ENCODE measurements at places on chromosomes 2 and 18. TPM values are rescaled to one million over a fixed set of nuclear protein-coding genes. Genes with fewer than 3 reads are reported as not detected.

DNA sequence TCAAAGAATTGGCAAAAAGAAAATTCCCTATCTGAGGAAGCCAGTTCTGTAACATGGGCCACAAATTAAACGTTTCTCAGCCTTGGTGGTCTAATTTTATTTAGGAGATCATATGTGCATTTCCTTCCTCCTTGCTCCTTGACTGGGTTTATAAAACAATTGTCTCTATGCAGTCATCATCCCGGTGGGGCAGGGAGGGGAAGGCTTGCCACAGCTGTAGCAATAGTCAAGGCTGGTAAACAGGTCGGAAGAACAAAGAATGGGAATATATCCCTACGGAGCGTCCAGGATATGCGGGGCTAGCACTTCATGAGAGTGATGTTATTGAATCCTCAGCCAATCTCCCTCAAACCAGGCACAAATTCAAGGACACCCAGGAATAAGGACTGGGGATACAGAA lies 143.8 kb downstream of the RNF152 start:
- no peak for DNase-seq

GRCh38 chr18:22933206-22933965 lies at the start of gene RBBP8:
Gene RBBP8, plus strand, starts transcription at chr18:22933328. Its CDS starts 3,524 bp downstream, at chr18:22936852.
- DNase-seq, result peak; percentile 87

The ALPP gene
- 4.9 TPM for total RNA-seq

- DNase-seq, result no peak
Measured at GRCh38 chr18:67599277-67599676, 82.8 kb upstream of the DSEL start.

The DES gene
- total RNA-seq, result 0.86 TPM

GRCh38 chr2:3434654-3435053 lies 55.2 kb downstream of the TRAPPC12 start:
- no peak for DNase-seq

GRCh38 chr2:208890486-208890885 lies 483.9 kb downstream of the PTH2R start:
- DNase-seq, result no peak

The UGT1A3 gene
- 0.64 TPM for total RNA-seq

DNA sequence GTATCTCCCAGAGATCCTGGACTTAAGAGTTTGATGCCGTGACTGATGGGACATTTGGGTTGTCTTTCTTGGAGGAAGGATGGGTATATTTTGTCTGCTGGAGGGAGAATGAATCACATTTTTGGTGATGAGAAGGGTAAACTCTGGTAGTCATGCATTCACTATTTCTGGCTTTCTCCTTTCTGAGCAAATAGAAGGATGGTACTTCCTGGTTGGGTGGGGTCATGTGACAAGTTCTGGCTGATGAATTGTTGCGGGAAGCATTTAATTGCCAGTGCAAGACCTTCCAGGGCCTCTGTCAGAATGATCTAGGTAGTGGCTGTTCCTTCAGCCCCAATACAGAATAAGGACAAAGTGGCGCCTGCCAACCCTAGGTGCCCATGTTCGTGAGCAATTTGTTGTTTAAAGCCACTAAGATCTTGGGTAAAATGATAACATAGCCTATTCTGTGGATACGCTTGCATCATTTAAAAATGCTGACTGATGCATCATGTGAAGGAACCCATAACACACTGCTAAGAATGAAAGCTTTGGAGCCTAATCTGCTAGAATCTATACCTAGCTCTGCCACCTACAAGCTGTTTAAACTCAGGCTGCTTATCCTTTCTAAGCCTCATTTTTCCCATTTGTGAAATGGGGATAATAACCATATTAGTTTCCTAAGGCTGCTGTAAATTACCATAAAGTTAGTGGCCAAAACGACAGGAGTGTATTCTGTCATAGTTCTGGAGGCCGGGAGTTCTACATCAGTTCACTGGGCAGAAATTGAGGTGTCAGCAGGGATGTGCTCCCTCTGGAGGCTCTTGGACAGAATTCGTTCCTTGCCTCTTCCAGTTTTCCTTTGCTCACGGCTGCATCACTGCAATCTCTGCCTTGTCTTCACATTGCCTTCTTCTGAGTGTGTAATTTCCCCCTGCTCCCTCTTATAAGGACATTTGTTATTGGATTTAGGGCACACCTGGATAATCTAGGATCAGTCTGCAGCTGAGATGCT lies 281.3 kb downstream of the AGPS start:
- DNase-seq, result no peak

The SLC1A4 gene
- 28.6 TPM for total RNA-seq

DNA sequence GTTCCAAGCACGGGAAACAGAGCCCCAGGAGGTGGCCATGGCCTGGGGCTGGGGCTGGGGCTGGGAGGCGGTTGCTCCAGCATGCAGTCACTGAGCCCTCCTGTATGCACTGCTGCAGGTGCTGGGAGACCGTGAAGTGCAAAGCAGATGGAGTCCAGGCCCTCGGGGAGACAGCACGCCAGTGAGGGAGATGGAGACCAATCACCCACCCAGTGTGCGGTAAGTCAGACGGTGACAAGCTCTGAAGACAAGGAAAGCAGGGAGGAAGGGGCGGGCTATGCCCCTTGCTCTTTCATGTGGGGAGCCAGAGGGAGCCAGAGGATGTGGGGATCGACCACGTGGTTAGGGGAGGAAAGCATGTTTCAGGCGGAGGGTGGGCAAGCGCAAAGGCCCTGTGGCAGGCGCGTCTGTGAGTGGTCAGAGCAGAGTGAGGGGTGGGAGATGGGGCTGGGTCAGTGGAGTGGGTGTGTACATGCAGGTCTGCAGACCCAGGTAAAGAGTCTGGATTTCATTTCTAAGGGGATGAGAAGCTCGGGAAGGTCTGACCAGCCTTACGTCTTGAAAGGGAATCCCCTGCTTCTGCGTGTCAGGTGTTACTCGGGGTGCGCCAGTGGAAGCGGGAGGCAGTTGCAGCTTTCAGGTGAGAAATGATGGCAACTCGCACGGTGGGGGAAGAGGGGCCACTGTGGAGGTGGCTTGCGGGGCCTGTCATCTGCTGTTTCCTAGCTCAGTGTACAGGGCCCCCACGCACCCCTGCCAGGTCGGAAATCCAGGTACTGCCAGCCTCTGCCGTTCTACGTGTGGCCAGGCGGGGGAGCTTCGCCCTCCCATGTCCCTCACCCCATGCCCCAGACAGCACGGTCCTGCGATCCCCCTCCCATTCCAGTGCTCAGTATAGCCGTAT lies 19.4 kb downstream of the RRM2 start:
- no peak for DNase-seq

GRCh38 chr2:168490946-168491605 lies 35.0 kb downstream of the CERS6 start:
- DNase-seq, result no peak

DNA sequence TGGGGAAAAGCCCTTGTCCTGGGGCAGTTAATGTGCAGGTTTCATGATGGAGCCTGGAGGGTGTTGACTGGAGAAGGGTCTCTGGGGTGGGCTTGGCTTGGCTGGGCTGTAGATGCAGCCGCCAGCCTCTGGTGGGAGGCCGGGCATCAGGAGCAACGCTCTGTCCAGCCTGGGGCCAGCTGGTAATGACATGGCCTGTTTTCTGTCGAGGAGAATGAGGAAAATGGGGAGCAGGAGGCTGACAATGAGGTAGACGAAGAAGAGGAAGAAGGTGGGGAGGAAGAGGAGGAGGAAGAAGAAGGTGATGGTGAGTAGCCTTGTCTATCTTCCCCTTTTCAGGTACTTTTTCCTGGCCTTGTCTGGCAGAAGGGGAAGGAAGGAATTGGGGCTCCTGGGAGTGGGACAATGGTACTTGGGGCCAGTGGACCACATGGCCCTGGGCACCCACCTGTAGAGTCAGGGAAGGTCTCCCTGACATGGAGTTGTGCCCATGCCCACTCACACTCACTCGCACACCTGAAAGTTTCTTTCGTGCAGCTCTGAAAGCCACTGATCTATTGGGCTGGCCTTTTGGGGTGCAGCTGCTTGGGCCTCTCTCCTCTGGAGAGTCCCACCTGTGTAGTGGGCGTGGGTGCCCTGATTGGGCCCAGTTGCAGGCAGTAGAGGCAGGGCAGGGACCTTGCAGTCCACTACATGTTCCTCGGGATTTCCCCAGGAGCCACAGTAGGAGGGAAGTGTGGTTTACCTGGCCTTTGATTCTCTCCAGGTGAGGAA lies 3.5 kb downstream of the PTMA start:
- DNase-seq, result no peak

The MYOM1 gene
- 0.41 TPM for total RNA-seq

GRCh38 chr2:213104903-213105202 lies 46.6 kb downstream of the IKZF2 start:
- no peak for DNase-seq

DNA sequence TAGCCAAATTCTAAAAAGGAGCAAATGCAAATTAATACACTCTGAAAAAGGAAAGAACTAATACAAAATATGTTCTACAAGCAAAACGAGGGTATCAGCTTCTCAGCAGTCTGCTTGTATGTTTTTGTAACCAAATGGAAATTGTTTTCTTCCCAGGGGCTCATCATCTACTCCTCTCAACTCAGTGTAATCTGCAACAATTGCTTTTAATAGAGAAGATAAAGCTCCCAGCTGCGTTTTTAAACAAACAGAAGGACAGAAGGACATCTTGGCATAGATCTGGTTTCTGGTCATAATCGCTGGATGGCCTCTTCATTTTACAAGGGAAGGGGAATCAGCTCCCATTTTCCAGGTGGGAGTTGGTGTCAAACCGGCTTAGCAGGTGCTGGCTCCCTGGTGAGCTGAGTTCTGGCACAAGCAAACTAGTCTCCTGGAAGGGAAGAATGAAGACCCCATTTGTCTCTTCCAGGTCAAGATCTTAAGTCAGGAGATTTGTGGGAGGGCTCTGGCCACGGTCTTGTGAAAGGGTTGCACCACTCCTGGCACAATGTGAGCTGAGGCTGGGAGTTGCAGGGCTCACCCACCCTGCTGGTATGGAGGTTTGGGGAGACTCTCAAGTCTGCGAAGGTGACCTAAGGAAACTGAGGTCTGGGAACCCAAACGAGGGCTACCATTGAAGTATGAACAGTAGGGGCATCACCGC lies 41.6 kb downstream of the NPPC start:
- DNase-seq, result no peak

The CROCC2 gene
- total RNA-seq, result not detected

The KCNG2 gene
- not detected for total RNA-seq

The SERPINB12 gene
- not detected for total RNA-seq

The MYL1 gene
- total RNA-seq, result not detected

The PXDN gene
- total RNA-seq, result 0.12 TPM

- DNase-seq, result no peak
Measured at GRCh38 chr2:152846697-152847470, 128.5 kb downstream of the ARL6IP6 start.

DNA sequence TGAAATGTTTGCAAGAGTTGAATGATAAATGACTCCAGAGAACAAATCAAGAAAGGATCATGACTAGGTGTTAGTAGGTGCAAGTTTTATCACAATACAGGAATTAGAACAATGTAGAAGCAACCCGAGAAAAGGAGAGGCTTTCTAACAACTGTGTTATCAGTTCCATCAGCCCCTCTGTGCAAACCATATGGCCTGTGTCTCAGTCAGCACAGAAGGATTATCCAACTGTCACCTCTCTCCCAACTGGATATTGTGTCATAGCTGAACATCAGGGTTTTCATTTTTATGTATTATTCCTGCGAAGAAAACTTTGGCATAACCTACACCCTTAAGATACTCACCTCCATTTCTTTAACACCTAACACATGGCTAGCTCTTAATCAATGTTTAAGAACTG lies 321.6 kb upstream of the RND3 start:
- DNase-seq, result no peak

- no peak for DNase-seq
Measured at GRCh38 chr18:64082054-64082453, 66.8 kb downstream of the LINC00305 start.

GRCh38 chr2:46657042-46657504 lies 177.7 kb downstream of the TMEM247 start:
- no peak for DNase-seq

DNA sequence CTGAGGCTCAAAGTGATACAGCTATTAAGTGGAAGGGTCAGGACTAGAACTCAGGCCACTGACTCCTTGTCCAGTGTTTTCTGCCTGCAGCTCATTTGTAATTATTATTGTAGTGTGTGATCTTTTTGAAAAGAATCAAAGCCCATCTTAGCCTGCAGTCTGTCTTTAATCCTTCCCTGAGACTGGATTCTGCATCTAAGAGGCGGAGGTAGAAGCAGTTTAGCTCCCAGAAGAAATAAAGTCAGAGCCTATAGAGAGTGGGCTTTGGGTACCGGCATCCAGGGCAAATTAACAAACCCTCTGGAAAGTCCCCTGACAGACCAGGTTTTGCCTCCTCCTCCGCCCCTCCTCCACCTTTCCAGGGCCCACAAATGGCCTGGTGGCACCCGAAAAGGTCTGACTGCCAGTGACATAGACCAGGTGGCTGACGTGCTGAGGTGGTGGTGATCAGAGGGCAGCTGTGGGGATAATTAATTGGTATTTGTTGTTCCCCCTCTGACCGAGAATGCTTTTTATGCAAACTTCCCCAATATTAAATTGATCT lies 2.2 kb upstream of the RAX start:
- DNase-seq, result no peak

- DNase-seq, result no peak
Measured at GRCh38 chr2:134347756-134348155, 93.9 kb downstream of the MGAT5 start.

- DNase-seq, result no peak
Measured at GRCh38 chr2:81196383-81196851, 891.9 kb upstream of the LRRTM1 start.

The MOGAT1 gene
- not detected for total RNA-seq

DNA sequence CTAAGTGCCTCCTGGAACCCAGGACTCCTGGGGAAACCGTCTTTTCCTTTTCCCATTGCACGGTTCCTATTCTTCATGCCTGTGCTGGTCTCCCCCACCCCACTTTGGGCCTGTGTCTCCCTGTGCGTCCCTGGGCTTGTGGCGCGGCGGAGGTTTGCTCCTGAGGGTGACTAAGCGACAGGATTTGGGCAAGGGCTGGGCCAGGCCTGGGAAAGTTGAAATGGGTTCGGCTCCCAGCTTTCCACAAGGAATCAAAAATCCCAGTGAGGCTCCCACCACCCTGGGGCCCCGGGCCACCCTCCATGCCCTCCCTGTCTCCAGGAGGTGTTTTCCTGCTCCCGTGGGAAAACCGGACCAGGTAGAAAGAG lies 197.6 kb downstream of the NDUFA10 start:
- DNase-seq, result no peak

DNA sequence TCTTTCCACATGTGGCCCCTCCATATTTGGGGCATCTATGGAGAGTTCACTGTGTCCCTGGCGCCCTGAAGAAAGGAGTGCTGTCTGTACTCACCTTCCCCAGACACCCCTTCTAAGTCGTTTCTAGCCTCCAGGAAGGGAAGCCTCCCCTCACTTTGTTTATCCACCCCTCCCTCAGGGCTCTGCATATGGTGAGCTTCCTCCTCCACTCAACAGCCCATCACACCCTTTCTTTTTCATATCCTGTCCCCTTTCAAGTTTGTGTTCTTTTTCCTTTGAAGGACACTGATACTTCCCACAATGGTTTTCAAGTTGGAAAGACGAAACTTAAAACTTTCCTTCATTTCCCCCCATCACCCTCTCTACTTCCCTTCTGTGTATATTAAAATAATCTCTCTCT lies 291.4 kb upstream of the POU3F3 start:
- no peak for DNase-seq

- no peak for DNase-seq
Measured at GRCh38 chr2:100010606-100011005, 131.8 kb downstream of the AFF3 start.

The COL6A3 gene
- 2.1 TPM for total RNA-seq

The ASB18 gene
- total RNA-seq, result not detected
